ENCODE measurements at places on chromosomes 2 and 18. TPM values are rescaled to one million over a fixed set of nuclear protein-coding genes. Genes with fewer than 3 reads are reported as not detected.

Gene CFC1
- total RNA-seq, result 1.1 TPM

GRCh38 chr2:174003720-174004695, 38.8 kb upstream of the SP3 start:
- peak overlapping the region; percentile 33 for H3K27ac ChIP-seq
- no peaks in the 10 kb centered on the region for H3K36me3 ChIP-seq
- no peak overlapping the region for H3K4me3 ChIP-seq
- no peaks in the 10 kb centered on the region for H3K27me3 ChIP-seq
- H3K4me1 ChIP-seq, result no peaks in the 10 kb centered on the region
- no peak for DNase-seq

DNA sequence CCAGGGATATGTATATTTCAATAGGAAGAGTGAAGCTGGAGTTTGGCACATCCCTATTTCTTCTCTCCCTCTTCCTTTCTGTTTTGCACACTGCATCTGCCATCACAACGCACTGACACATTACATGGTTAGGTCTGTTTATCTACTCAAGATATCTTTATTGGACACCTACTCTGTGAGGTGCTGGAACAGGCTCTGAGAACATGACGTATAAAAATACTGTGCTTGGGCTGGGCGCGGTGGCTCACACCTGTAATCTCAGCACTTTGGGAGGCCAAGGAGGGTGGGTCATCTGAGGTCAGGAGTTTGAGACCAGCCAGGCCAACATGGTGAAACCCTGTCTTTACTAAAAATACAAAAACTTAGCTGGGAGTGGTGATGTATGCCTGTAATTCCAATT, 653.3 kb downstream of the SLC4A3 start:
- no peak overlapping the region for H3K4me3 ChIP-seq
- DNase-seq, result no peak
- no peaks in the 10 kb centered on the region for H3K36me3 ChIP-seq
- H3K4me1 ChIP-seq, result no peaks in the 10 kb centered on the region
- H3K27me3 ChIP-seq, result no peaks in the 10 kb centered on the region
- no peak overlapping the region for H3K27ac ChIP-seq

DNA sequence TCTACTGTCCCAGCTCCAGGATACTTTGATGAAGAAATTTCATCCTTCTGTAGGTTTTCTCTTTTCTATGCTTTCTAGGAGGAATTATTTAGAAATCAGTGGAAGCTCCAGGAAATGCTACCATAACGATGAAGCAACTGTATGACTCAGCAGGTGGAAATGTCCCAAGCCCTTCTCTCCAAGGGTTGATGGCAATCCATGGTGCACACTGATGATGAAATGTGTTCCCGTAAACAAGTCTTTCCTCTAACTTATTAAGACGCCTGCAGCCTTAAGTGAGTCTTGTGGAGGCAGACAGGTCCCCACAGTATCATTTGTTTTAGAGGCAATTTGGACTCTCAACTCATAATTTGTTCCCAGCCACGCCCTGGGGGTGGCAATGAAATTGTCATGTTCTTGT, 777.6 kb upstream of the SOX11 start:
- no peak for DNase-seq
- no peaks in the 10 kb centered on the region for H3K4me1 ChIP-seq
- H3K4me3 ChIP-seq, result no peak overlapping the region
- no peak overlapping the region for H3K27ac ChIP-seq

DNA sequence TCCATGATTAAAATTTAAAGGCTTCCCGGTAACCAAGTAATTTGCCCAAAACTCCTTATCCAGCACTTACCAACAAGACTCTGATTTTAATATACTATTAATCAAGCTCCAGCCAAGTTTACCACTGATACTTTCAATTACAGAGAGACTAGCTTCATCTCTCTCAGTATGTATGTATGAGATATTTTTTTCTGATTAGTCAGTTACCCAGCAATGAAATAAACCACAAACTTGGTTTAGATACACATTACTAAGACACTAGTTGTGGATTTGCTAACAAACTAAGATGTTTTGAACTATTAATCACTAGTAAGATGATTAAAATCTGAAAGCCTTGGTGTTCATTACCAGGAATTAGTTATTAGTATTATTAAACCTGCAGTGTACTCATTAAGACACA, 1272.2 kb upstream of the ACVR2A start:
- no peak overlapping the region for H3K4me3 ChIP-seq
- H3K4me1 ChIP-seq, result no peaks in the 10 kb centered on the region
- no peaks in the 10 kb centered on the region for H3K27me3 ChIP-seq
- H3K27ac ChIP-seq, result no peak overlapping the region
- no peaks in the 10 kb centered on the region for H3K36me3 ChIP-seq
- no peak for DNase-seq

DNA sequence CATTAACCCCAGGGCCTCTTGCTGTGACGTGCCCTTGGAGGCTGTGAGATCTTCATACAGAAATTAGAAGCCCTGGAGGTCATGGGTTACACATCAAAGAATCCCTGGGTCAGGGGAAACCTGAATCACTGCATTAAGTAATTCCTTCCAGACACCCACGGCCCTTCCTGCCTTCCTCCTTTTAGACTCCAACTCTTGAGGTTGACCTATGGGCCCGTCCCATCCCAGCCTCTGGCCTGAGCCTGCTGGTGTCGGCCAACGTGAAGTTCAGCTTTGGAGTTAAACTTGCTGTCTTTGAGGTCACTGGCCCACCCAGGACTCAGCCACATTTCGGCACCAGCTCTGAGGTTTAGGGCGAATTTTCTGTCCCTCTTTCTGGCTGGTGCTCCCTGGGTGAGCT, 198.3 kb downstream of the ACKR3 start:
- DNase-seq, result no peak
- no peaks in the 10 kb centered on the region for H3K4me1 ChIP-seq
- H3K27me3 ChIP-seq, result no peaks in the 10 kb centered on the region
- no peak overlapping the region for H3K27ac ChIP-seq
- H3K36me3 ChIP-seq, result no peaks in the 10 kb centered on the region

DNA sequence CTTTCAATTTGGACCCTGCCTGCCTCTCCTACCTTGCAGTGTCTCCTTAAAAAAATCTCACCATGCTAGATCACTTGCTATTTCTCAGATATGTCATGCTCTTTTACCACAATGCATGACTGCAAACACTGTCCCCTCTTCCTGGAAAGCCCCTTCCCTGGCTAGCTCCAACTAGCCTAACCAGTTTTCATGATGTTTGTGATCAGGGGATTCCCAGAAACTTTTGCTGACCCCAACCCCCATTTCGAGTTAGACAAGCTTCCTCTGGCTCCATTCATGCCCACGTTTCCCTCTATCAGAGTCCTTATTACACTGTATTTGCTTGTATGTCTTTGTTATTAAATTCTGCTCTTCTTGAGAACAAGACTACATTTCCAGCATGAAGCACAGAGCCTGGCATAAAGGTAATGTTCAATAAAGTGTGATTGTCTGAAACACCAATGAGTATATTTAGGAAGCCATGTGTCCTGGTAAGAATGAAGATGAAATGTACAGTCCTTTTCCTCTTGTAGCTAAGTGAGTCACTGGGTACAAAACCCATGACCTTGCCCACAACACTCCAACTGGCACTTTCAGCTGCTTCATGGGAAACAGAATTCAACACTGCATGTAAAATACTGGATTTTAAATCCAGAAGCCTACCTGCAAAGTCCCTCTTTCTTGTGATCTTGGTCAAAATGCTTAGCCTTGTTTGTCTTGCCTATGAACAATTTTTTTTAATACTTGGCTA, 62.0 kb upstream of the ATL2 start:
- DNase-seq, result no peak
- H3K36me3 ChIP-seq, result no peaks in the 10 kb centered on the region
- no peaks in the 10 kb centered on the region for H3K27me3 ChIP-seq
- H3K27ac ChIP-seq, result no peak overlapping the region
- no peak overlapping the region for H3K4me3 ChIP-seq
- peaks cover 25% of the 10 kb centered on the region for H3K4me1 ChIP-seq

Gene DOCK10
- 22.5 TPM for total RNA-seq
